H4 (cell line): ENCODE measurements at places on chromosomes 1 and 21. TPM values are rescaled to one million over a fixed set of nuclear protein-coding genes. Genes with fewer than 3 reads are reported as not detected.

- DNase-seq = no peak
These were observed 26.1 kb upstream of the STMN1 start for GRCh38 chr1:25932321-25932720.

- DNase-seq = no peak
These were observed 9.6 kb downstream of the ACTRT2 start for GRCh38 chr1:3030663-3031381.

CD5L gene
- not detected in 2 replicates for total RNA-seq

- DNase-seq = no peak
These were observed 60.4 kb downstream of the LAMC2 start for GRCh38 chr1:183246436-183246835.

DNA sequence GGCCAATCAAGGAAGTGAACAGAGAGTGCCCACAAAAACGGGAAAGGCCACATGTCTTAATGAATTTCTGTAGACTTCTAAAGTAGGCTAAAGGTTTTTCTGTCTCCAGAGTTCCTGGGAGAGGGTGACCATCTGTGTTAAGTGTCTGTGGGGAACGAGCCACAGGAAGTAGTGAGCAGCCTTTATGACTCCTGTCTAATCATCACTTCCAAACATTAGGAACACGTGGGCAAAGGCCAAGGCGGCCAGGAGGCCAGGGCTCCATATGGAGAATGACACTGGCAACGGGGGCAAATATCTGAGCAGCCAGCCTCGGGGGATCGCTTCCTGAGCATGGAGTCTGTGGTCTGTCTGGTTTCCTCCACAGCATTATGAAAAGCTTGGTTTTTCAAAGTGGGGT, 7.1 kb downstream of the FAM89A start:
- DNase-seq = no peak

- no peak for DNase-seq
These were observed 3.4 kb upstream of the PLCH2 start for GRCh38 chr1:2472561-2473177.

DNA sequence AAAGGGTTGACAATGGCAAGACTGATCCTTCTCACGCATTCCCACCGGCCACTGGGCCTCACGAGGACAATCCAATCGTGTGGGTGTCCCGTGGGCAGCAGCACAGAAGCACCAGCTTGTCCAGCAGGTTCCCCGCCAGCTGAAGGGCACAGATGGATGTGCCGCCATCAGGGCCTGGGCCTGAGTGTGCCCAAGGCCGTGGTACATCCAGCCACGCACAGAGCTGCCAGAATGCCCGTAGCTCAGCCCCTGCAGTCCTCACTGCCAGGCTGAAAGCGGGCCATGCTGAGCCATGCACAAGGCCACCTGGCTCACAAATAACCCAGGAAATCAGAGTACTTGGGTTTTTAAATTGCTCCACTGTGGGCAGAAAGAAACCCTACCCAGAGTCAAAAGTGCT, 7.0 kb downstream of the NPHP4 start:
- no peak for DNase-seq

MATN1 gene
- 0.06 and 0.51 TPM in 2 replicates for total RNA-seq

CD53 gene
- 0.08 and 0.35 TPM in 2 replicates for total RNA-seq
